Stimulated activated CD4-positive, alpha-beta T cell treated with anti-CD3 and anti-CD28 coated beads, Interleukin-12 subunit alpha, Interleukin-12 subunit beta, amount 100 ng/mL, for 24 hours (primary cell): ENCODE measurements at places on chromosomes 13 and 19.

DNA sequence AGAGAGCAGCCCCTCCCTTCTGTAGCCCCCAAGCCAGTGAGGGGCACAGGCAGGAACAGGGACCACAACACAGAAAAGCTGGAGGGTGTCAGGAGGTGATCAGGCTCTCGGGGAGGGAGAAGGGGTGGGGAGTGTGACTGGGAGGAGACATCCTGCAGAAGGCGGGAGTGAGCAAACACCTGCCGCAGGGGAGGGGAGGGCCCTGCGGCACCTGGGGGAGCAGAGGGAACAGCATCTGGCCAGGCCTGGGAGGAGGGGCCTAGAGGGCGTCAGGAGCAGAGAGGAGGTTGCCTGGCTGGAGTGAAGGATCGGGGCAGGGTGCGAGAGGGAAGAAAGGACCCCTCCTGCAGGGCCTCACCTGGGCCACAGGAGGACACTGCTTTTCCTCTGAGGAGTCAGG is 4.2 kb downstream of the KLK3 start:
- DNase-seq, result no peak

DNA sequence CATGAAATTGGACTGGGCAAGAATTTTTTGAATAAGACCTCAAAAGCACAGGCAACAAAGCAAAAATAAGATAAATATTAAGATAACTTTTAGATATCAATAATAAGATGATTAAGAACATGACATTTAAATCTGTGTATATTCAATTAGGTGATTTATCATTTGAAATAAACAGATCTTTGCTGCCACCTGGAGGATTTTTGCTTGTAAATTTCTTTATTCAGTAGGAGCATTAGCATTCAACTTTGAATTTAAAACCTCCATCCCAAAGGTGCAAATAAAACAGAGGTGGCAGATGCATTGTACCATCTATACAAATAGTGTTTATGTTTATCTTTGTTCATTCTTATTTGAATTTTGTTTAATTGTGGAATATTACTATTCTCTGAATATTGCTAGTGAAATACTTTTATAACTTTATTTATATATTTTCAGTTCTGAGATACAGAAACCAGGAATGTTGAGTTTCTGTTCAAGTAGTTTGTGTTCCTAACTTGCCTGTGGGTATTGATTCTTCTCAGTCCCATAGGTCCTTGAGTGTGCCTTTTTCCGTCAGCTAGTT is 20.9 kb downstream of the COG6 start:
- no peak for DNase-seq

- DNase-seq, result no peak
Observed at GRCh38 chr19:3844596-3844995, 24.2 kb downstream of the ZFR2 start.

- DNase-seq, result no peak
Observed at GRCh38 chr13:42747399-42747873, 33.9 kb upstream of the FAM216B start.

- no peak for DNase-seq
Observed at GRCh38 chr19:48308631-48309586, 16.4 kb upstream of the EMP3 start.

DNA sequence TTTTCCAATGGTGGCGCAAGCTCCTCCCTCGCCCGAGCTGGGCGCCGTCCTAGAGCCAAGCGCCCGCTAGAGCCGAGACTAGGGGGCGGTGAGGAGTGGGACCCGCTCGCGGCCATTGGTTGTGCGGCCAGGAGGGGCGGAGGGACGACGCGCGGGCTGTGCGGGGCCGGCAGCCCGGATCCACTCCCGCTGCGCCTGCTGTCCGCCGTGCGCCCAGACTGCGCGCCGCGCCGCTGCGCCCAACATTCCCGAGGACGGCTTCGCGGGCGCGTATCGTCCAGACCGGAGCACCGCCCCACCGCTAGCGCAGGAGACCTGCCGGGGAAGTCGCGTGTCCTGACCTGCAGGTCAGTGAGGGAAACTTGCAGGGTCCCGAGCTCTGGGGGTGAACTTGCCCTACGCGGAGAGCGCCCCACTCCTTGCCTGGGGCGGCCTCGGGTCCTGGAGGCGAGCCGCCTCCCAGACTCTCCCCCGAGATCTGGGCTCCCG is at the start of gene SERTM1:
Gene SERTM1, plus strand, starts transcription at position 183 of the 489 bp plus-strand sequence. CDS start 21,059 bp downstream, outside the sequence.
- DNase-seq, result no peak

DNA sequence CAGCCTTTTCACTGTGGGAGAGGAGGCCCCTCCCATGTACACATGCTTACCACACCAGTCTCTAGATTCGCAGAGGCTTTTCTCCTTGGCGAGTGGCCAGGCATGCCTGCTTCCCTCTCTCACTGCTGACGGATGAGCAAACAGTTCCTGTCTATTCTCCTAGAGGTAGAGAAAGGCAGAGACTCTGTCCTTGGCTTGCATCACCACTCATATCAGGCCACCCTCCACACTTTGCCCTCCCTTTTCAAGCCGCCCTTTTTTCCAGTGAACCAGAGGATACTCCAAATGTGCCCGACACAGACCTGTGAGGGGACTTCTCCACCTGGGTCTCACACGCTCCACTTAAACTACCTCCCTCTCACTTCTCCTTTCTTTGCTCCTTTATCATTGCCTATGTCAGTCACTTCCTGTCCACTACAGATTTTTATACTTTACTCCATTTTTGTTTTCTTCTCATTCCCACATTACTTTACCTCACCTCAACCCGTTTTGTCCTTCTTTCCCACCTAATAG is 284.6 kb downstream of the DNAJC15 start:
- DNase-seq, result no peak

DNA sequence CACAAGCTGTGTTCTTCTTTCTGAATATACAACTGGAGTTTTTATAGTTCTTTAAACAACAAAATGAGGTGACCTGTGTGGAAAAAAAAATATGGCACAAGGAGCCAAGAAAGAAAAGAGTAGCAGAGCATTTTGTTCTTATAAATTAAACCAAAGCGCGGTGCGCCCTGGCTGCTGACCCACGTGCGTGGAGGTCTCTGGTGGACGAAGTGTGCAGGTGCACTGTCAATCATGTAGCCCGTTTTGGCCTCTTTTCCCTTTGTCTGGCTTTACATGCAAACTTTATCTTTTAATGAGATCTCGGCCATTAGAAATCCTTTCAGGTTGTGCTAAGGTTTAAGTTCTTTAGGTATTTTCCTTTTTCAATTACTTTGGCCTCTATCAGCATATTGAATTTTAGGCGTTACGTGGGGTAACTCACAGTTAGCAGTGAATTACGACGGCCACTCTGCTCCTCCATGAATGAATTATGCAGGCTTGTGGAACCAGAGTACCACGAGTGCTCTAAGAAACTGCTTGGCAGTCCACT is 443.9 kb upstream of the SLC10A2 start:
- DNase-seq, result no peak

DNA sequence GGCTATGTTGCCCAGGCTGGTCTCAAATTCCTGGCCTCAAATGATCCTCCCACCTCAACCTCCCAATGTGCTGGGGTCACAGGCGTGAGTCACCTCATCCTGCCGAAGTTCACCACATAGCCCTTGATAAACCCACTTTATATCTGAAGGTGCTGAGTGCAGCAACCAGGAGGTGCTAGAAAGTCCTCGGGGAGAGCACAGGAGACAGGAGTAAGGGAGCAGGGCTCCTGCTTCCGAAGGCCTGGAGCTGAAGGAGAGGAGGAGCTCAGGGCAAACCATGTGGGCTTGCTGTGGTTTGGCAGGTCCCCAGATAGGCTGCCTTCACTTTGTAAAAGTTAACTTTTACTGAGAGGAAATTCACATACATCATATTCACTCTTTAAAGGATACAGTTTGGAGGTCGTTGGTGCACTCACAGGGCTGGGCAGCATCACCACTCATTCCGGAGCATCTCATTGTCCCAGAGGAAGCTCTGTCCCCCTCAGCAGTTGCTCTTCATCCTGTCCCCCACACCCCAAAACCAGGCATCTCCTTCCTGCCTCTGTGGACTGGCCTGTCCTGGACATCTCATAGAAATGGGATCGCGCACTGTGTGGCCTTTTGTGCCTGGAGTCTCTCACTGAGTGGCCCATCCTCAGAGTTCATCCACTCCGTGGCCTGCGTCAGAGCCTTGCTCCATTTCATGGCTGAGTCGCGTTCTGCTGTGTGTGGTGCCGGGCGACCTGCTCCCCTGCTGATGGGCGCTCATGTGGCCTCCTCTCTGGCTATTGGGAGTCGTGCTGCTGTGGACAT is 49.5 kb downstream of the KDM4B start:
- DNase-seq, result no peak

DNA sequence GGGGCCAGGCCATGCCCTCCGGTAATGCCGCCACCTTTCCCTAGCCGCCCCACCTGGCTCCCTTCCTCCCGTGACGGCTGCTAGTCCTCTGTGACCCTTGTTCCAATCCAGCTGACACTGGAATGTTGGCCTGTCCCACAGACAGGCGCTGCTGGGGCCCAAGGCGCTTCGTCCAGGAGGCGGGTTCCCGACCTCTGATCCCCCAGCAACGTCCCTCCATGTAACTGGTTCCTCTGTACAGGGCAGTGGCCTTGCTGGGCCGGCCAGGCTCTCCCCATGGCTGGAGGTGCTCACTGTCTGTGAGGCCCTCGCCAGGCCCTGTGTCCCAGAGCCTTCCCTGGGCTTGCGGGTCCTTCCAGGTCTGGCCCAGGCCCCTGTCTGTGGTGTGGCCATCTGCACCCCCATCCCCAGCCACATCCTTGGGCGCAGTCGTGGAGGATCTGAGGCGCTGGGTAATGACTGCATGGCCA is 6.8 kb upstream of the GRIN3B start:
- no peak for DNase-seq
